ENCODE measurements at places on chromosomes 2 and 18.

DNA sequence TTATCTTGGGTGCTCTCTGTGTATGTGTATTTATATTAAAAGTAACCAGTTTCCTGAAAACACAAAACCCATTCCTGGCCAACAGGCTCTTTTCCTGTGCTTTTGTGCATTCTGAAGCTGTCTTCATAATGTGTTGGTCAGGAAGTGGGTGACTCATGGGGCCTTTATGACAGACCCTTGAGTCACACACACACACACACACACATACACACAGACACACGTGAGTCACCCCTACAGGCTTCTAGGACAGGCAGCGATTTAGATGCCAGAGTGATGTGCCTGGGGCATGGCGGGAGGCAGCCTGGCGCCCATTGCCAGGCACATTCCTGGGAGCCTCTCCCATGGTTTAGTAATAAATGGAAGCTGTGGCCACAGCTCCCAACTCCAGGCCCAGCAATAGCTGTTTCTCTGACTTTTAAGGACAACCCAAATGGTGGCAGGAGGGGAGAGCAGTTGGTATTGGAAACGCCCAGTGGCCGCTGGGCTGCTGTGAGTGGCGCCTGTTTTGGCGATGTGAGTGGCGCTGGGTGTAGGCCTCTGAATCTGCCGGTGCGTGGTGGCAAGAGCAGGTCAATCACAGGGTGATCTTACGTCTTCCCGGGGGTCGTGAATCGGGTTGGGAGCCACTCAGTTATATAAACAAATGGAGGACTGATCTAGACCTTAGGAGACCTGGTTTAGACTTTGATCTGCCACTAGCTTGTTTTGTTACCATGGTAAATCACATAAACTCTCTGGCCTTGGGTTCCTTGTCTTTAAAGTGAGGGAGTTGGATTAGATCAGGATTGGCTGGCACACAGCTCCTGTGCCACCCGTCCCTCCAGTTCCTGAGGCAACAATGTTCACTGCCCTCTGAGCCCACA is 150.7 kb upstream of the DLX2 start:
- DNase-seq, result peak; percentile 97

- DNase-seq, result no peak
These were observed 42.6 kb downstream of the PNO1 start for GRCh38 chr2:68200157-68200787.

GRCh38 chr2:148617219-148617618 is 27.3 kb upstream of the EPC2 start:
- DNase-seq, result no peak

- DNase-seq, result no peak
These were observed 59.8 kb downstream of the ZNF236 start for GRCh38 chr18:76882146-76882545.

DNA sequence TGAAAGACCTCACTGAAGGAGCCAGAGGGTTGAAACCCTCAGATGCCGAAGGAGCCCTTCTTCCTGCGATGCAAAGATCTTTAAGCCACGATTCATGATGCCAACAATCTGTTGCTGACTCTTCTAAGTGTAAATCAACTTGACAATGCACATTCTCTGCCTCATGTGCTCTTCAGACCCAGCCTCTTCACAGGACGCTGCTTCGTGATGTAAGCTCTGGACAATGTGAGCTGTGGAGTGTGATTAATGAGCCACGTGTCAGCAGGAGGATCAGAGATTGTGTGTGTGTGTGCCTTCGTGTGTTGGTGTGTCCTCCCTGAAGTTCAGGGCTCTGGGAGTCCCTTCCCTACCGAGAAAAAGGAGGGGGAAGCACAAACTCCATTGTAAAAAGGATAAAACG is 26.5 kb upstream of the TWIST2 start:
- peak; percentile 82 for DNase-seq

DNA sequence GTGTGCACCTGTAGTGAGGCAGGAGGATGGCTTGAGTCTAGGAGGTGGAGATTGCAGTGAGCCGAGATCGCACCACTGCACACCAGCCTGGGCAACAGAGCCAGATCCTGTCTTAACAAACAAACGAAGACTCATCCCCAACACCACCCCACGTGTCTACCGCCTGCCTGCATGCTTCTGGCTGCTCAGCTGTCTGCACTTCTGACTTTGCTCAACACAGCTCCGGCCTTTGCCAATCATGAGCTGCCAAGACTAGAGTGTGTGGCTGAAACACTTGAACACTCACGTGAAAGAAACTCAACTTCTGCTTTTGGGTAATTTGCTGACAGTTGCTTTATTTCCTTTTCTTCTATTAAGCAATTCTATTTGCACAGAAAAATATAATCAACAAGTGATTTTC is 32.1 kb upstream of the SP3 start:
- DNase-seq, result no peak

DNA sequence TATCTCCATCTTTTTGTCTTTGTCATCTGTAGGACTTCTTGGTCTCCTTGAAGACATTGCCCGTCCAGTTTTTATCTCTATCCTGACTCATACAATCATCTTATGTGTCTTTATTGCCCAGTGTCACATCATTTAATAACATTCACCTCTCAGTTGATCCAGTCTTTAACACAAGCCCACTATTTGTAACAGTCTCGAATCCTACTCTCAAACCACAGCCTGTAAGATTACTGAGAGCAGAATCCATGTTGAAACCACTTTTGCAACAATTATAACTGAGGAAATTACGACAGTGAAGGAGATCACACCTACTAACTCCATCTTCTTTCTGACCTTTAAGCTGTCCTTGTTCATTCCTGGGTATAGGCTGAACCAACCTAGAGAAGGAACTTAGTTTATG is 1206.0 kb upstream of the ZEB2 start:
- DNase-seq, result no peak

- DNase-seq, result no peak
These were observed 2.5 kb downstream of the MSTN start for GRCh38 chr2:190060019-190060418.

All from epithelial cell of proximal tubule (primary cell).